ENCODE measurements at places on chromosomes 11 and 22.

- no peak for DNase-seq
Measured at GRCh38 chr11:92384802-92385201, 160.2 kb downstream of the FAT3 start.

DNA sequence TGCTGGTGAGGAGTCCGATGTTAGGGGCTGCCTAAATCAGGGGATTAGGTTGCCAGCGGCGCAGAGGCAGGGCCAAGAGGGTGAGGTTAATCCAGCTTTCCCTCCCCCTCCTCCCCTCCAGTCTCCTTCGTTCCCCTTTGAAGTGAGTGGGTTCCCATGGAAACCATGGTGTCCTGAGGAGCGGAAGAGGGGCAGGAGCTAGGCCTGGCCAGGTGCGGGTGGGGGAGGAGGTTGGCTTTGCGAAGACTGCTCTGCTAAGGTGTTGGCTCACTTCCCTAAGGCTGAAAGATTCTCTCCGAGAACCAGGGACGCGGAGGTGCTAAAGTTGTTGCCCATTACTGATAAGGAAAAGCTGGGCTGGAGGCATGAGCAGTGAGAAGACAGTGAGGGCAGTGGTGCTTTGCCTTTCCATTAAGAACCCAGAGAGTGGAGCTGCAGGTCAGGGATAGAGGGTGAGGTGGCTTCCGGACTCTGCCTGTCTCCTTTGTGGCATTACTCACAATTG is 124.6 kb downstream of the FEZ1 start:
- DNase-seq: no peak

- no peak for DNase-seq
Measured at GRCh38 chr11:84871116-84871515, 756.0 kb downstream of the DLG2 start.

DNA sequence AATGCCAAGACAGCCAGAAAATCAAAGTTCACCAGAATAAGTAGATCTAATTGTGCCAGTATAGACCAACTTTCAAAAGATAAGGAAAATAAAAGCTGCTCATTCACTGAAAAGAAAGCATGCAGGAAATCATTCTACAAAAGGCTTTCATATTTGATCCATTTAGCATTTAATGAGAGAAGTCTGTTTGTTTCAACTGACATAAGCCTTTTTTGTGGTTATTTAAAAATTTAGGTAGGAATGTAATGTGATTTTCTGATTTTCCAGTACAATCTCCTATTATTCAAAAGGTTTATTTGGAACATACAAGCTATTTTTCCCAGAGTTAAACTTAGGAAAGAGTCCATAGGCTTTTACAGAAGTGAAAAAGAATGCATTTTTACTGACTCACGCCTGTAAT is 92.7 kb downstream of the SBF2 start:
- no peak for DNase-seq

DNA sequence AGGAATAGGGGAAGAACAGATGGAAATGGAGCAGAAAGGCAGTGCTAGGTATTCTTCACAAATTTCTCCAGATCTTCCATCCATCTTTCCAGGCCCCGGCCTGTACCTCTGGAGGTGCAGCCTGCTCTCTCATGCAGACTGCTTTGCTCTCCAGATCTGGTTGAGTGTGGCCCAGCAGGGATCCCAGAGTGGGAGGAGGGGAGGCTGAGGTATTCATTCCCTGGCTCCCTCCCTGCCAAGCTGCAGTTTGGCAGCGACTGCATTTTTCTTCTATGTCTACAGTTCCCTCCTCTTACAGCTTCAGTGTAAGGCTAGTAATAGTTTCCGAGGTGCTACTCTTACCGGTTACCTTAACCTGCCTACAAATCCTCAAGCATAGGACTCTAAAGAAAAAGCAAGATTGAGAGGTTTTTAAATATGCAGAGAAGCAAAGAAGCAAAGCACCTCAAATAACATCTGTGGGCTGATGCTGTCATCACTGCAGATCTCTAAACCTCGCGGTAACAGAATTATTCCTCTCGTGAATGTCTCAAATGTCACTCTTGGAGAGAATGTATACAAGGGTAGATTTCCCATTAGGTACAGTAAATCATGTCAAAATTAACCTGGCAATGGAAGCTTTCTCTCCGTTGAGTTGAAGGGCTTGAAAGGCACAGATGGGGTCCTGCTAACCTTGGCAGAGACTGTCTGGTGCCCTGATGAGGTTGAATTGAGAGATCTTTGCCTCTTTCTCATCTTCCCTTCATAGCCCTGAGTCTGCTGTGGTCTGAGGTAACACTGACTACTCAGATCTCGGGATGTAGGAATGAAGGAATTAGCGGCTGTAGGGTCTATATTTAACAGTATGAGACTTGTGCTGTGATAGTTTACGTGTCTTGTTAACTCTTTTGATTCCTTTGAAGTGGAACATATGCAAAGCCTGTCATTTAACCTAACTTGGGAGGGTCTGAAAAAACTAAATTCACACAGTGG is 297.9 kb upstream of the C11orf87 start:
- no peak for DNase-seq

DNA sequence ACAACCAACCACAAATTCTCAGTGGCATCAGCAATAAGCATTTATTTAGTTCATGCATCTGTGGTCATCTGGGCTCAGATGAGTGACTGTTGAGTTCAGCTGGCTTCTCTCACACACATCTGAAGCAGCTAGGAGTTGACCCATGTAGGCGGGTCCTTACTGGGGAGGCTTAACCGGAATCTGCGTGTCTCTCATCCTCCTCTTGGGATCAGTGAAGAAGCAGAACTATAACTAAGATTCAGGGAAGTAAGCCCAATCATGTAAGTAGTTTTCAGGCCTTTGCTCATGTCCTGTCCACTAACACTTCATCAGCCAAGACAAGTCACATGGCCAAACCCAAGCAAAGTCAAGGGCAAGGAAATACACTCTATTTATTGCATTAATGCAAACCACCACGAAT is 236.2 kb downstream of the C11orf87 start:
- DNase-seq: no peak

GRCh38 chr22:25818541-25818940 is 76.6 kb downstream of the MYO18B start:
- DNase-seq: no peak

GRCh38 chr11:111525456-111525855 is 10.9 kb downstream of the HOATZ start:
- DNase-seq: no peak

DNA sequence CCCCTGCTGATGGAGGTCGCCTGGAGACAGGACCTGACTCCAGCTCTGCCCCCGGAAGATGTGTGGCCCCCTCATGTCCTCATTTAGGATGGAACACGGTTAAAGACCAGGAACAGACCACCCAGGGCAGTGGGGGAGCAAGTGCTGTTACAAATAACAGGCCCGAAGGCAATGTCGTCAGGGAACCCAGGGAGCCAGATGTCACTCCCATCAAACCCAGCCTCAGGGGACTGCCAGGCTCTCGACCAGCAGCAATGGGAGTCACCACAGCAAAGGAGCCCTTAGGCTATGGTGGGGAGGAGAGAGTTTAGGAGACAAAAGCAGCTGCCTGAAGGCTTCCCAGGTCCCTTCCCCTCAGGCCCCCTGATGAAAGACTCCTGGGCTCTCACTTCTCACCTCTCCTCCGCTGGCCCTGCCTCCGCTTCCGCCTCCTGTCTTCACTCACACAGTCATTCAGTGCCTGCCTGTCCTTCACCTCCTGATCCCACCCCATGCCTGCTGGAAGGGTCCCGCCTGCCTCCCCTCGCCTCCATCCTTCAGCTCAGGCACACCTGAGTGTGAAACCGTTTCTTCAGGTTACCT is 4.4 kb downstream of the RPS19BP1 start:
- DNase-seq: no peak

- no peak for DNase-seq
Measured at GRCh38 chr11:6475936-6476335, 2.2 kb upstream of the TRIM3 start.

- DNase-seq: no peak
Measured at GRCh38 chr11:27367881-27368280, 4.9 kb upstream of the CCDC34 start.

- no peak for DNase-seq
Measured at GRCh38 chr22:32020117-32020516, 22.9 kb upstream of the SLC5A1 start.

- DNase-seq: no peak
Measured at GRCh38 chr11:7170431-7170830, 81.3 kb upstream of the SYT9 start.

- DNase-seq: no peak
Measured at GRCh38 chr22:35905894-35906293, 122.7 kb downstream of the RBFOX2 start.

DNA sequence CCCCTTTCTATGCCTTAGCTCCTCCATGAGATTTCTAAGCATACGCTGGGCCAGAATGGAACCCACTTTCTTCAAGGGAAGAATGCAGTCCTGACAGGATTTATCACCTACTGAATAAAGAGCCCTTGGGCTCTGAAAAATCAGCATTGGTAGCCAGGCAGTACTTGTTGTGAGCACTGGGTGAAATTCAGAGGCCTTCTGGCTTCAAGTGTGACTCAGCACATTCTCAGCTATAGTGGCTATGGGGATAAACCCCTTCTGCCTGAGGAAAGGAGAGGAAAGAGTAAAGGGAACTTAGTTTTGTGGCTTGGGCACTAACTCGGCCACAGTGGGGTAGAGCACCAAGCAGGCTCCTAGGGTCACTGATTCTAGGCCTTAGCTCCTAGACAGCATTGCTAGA is 574.8 kb downstream of the JRKL start:
- no peak for DNase-seq

DNA sequence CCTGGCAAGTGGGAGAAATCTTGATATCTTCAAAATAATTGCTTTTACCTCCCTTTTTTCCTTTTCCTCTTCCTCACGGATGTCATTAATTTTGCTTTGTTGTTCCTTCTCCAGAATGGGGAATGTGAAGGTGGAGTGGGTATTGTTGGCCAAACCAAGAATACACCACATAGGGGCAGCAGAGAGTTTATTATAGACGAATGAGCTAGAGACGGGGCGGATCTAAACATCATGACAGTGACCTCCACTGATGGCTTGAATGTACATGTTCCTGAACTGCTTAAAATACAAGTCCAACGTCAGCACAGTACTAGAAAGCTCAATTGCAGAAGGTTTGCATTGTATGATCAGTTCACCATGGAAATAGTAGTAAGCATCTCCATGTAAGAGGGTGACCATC is 122.3 kb upstream of the SNX19 start:
- no peak for DNase-seq

GRCh38 chr22:49503321-49503720 is 324.4 kb downstream of the BRD1 start:
- DNase-seq: no peak

- no peak for DNase-seq
Measured at GRCh38 chr11:108148556-108148955, 27.2 kb downstream of the ACAT1 start.

GRCh38 chr11:92636543-92637188 is 332.8 kb upstream of the MTNR1B start:
- no peak for DNase-seq

DNA sequence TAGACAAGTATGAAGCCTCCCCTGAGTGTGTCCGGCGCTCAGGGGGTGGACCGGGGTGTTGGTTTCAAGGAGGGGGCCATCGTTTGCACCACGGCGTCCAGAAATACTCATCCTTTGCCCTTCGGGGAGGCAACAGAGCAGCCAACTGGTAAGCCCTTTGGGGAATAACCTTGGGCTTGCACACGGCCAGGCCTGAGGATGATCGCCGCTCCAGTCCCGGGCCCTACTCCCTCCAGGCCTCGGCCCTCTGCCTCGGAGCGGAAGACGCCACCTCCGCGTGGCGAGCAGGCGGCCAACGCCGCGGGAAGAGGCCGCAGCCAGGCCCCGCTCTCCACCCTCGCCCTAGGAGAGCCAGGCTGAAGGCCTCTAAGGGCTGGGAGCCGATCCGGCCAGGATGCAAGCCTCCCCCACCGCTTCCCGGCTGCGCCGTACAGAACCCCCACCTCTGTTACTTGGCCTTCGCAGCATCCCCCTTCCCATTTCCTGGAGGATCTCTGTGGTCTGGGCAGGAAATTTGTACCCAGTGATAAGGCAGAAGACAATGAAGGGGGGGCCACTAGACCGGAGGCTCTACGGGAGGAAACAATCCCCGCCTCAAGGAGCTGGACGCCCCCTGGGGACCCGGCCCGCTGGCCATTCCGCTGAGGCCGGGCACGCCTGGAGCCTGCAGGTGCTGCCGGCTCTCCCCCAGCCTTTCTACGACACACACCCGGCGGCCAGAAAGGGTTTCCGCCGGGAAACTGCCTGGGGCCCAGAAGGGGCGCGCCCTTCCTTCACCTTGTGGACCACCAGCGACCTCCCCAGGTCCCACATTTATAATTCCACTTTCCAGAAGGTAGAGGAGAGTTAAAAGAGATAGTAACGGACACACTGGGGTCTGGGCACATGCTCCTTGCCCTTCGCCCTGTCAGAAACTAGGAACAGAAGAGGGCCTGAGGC is 2.6 kb downstream of the ESAM start:
- DNase-seq: no peak

- no peak for DNase-seq
Measured at GRCh38 chr22:31945971-31946680, 1.8 kb downstream of the YWHAH start.

DNA sequence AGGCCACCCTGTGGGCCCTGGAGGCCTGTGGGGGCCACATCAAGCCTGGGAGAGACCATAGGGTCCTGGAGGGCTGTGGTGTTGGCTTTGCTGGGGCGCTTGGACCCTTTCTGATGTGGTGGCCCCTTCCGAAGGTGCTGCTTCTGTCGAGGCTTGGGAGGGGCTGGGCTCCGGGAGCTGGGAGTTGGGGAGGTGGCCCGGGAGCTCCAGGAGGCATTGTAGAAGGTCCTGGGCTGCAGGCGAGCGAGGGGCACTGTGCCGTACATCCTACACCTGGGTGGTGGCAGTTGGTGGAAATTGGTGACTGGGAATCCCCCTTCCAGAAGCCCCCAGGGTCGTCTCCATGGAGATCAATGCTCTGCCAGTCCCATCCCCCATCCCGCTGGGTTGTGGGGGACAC is 2.6 kb downstream of the PLA2G3 start:
- DNase-seq: no peak

- DNase-seq: no peak
Measured at GRCh38 chr11:19597206-19597605, 115.4 kb upstream of the NAV2 start.

- DNase-seq: no peak
Measured at GRCh38 chr11:17395554-17395961, 7.1 kb upstream of the KCNJ11 start.

DNA sequence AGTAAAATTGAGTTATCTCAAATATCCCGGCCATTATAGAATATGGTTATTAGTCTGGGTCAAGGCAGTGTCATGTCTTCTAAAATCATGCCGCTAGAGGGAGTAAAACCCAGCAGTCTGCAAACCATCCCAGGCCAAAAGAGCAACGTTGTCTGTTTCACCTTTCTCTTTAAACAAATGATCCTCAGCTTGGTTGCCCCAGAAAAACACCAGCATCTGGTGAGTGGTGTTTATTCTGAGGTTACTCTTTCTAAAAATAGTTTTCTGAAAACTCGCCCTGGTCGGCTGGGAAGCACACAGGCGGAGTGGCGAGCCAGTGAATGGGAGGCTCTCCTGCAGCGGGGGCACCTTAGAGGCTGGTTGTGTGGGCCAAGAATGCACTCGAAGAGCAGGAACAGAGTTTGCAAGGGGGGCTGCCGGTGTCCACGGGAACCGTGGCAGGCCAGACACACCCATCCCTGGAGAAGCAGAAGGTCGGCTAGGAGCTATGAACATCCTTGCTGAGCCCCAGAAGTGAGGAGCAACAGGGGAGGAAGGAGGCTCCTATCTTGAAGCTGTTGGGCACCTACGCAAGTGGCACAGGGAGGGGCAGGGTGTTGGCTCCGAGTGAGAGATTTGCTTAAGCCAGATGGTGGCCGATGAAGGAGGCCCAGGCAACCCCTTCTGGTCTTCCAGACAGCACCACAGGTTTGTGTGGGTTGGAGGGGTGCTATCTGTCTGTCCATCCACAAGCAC is 297.1 kb downstream of the ETS1 start:
- DNase-seq: peak; percentile 94

GRCh38 chr22:36492109-36492508 is 10.7 kb upstream of the TXN2 start:
- no peak for DNase-seq
